ENCODE measurements at places on chromosomes 7 and 10. TPM values are rescaled to one million over a fixed set of nuclear protein-coding genes. Genes with fewer than 3 reads are reported as not detected.

- no peaks in the 10 kb centered on the region for H3K36me3 ChIP-seq
- H3K4me1 ChIP-seq, result peaks cover 10% of the 10 kb centered on the region
- H3K27ac ChIP-seq, result no peak overlapping the region
- H3K27me3 ChIP-seq, result peaks cover 10% of the 10 kb centered on the region
Observed at GRCh38 chr7:154911862-154912455, 91.0 kb downstream of the PAXIP1 start.

DNA sequence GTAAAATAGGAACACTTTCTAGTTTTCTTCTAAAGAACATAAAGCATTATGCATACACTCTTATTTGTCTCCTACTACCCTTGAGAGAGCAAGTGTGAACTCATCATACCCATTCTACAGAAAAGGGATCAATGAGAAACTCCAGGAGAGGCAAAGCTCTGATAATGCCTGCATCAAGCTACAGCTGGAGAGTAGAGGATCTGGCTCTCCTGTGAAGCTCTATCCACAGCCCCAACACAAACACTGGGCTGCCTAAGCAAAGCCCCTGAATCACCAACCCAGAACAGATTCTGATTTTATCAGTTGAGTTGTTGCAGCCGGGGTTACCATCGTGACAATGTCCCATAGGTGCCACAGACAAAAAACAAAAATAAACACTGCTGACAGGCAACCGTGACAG, 74.9 kb downstream of the NUDCD3 start:
- no peak overlapping the region for H3K27ac ChIP-seq
- H3K36me3 ChIP-seq, result peaks cover 34% of the 10 kb centered on the region
- no peaks in the 10 kb centered on the region for H3K4me1 ChIP-seq
- H3K4me3 ChIP-seq, result no peak overlapping the region
- no peak for DNase-seq

GRCh38 chr7:28126410-28127041, 54.1 kb downstream of the JAZF1 start:
- no peak overlapping the region for H3K27ac ChIP-seq
- H3K36me3 ChIP-seq, result no peaks in the 10 kb centered on the region
- no peak overlapping the region for H3K4me3 ChIP-seq
- no peaks in the 10 kb centered on the region for H3K27me3 ChIP-seq
- peaks cover 39% of the 10 kb centered on the region for H3K4me1 ChIP-seq
- no peak for DNase-seq

GRCh38 chr7:29424984-29425309, 138.7 kb upstream of the PRR15 start:
- no peak for DNase-seq
- H3K4me3 ChIP-seq, result no peak overlapping the region
- no peak overlapping the region for H3K27ac ChIP-seq

DNA sequence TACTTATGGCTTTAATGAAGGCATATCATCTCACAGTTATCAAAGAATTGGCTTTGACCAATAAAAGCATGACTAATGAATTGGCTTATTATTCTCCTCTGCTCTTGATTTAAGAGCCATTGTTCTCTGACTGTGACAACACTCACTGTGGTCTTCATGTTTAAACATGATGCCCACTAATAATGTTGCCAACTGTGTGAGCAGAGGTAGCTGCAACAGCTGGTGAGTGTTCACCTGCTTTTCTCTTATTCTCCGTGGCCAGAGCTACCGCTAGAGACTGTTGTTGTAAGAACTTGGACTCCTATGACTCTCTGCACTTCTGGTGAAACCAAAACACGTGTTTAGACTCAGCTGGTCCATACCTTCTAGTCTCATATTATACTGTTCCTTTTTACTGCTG, 335.9 kb downstream of the XPNPEP1 start:
- H3K27me3 ChIP-seq, result no peaks in the 10 kb centered on the region
- H3K4me1 ChIP-seq, result no peaks in the 10 kb centered on the region
- H3K36me3 ChIP-seq, result no peaks in the 10 kb centered on the region
- no peak overlapping the region for H3K4me3 ChIP-seq

GRCh38 chr10:69715899-69716606, 85.7 kb upstream of the COL13A1 start:
- H3K27me3 ChIP-seq, result no peaks in the 10 kb centered on the region
- no peaks in the 10 kb centered on the region for H3K4me1 ChIP-seq
- DNase-seq, result no peak
- no peaks in the 10 kb centered on the region for H3K36me3 ChIP-seq

- no peak overlapping the region for H3K4me3 ChIP-seq
- no peak overlapping the region for H3K27ac ChIP-seq
- H3K36me3 ChIP-seq, result peaks cover 3% of the 10 kb centered on the region
- H3K27me3 ChIP-seq, result no peaks in the 10 kb centered on the region
- no peak for DNase-seq
Observed at GRCh38 chr7:105021352-105021751, 7.3 kb downstream of the KMT2E start.

GRCh38 chr7:26376175-26376917, 84.7 kb downstream of the SNX10 start:
- no peaks in the 10 kb centered on the region for H3K36me3 ChIP-seq
- H3K27ac ChIP-seq, result no peak overlapping the region
- peaks cover 6% of the 10 kb centered on the region for H3K27me3 ChIP-seq
- DNase-seq, result no peak
- peak overlapping the region; percentile 58 for H3K4me3 ChIP-seq

DNA sequence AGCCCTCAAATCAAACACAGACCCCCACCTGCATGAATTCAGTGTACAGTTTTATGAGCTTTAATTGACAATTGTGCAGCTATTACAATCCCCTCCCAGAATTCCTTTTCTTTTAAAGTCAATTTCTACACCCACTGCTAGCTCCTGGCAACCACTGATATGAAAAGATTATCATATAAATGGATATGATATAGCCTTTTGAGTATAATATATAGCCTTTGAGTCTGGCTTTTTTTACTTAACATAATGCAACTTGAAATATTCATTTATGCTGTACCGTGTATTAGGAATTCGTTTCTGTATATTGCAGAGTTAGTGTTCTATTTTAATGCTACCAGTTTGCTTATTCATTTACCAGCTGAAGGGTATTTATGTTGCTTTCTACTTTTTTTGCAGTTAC, 127.7 kb downstream of the CCSER2 start:
- H3K27ac ChIP-seq, result no peak overlapping the region
- H3K4me3 ChIP-seq, result no peak overlapping the region
- DNase-seq, result no peak
- no peaks in the 10 kb centered on the region for H3K27me3 ChIP-seq

LRRC17 gene
- total RNA-seq, result 0.22 TPM

DNA sequence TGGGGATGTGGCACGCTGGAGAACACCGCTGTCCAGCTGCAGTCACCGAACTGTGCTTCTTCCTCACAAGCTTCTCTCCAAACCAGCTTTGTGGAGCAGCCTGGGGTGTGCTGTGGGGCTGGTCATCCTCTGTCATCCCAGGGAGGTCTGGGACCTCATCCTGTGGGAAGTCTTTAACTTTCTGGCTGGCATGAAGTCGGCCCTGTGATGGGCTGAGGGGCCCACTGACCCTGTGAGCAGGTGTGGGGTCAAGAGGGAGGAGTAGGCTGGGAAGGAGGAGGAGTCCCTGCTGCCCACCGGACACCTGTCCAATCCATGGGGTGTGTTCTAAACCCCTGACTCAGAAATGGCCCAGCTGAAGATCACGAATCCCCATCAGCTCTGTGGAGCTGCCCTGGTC, 136.2 kb upstream of the SHH start:
- no peaks in the 10 kb centered on the region for H3K36me3 ChIP-seq
- DNase-seq, result no peak

DNA sequence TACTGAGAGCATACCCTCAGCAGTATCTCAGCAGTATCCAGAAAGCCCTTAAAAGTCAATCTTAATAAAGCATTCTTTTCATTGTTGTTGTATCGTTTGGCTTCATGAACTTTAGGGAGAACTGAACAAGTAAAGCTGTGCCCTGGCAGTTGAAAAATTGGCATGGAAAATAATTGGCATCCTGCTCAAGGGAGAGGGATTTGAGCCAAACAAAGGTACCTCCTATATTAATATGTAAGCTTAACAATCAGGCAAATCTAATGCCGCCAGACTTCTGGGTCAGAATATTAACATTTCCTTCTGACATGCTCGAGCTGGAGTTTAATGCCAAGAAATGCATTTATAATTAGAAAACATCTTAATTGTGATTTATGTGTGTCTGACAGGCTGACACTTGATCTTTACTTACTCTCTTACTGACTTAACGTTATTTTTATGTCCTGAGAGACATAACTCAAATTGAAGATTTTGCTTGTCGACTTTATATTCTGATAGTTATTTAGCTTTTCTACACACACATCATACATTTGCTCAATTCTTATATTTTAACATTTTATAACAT, 42.1 kb upstream of the PCDH15 start:
- H3K4me1 ChIP-seq, result no peaks in the 10 kb centered on the region
- H3K36me3 ChIP-seq, result no peaks in the 10 kb centered on the region
- H3K27me3 ChIP-seq, result no peaks in the 10 kb centered on the region
- no peak overlapping the region for H3K4me3 ChIP-seq
- DNase-seq, result no peak
- H3K27ac ChIP-seq, result no peak overlapping the region

- no peak for DNase-seq
- no peak overlapping the region for H3K4me3 ChIP-seq
Observed at GRCh38 chr10:102831322-102832071, 5.7 kb downstream of the CYP17A1 start.

BTRC gene
- total RNA-seq, result 13.2 TPM

CRPPA gene
- total RNA-seq, result 1.1 TPM

DNA sequence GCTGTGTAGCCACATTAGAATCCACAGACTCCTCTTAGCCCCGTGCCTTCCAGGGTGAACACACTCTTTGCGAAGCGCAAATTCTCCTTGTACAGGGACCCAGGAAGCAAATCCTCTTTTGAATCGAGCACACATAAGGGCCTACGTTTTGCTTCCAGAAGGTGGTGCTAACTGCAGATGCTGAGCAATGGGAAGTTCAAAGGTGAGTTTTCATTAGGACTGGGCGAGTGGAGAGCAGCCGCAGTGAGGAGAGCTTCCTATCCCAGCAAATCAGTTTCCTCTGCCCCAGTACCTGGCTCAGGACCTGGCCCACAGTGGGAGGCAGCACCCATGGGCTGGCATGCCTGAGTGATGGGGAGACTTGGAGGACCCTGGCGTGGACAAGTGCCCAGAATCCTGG, 23.5 kb upstream of the GPR26 start:
- no peaks in the 10 kb centered on the region for H3K4me1 ChIP-seq
- H3K27me3 ChIP-seq, result peaks cover 14% of the 10 kb centered on the region
- no peaks in the 10 kb centered on the region for H3K36me3 ChIP-seq
- DNase-seq, result no peak
- H3K4me3 ChIP-seq, result no peak overlapping the region
- no peak overlapping the region for H3K27ac ChIP-seq

CLCN1 gene
- total RNA-seq, result not detected

CXCL12 gene
- not detected for total RNA-seq

DNA sequence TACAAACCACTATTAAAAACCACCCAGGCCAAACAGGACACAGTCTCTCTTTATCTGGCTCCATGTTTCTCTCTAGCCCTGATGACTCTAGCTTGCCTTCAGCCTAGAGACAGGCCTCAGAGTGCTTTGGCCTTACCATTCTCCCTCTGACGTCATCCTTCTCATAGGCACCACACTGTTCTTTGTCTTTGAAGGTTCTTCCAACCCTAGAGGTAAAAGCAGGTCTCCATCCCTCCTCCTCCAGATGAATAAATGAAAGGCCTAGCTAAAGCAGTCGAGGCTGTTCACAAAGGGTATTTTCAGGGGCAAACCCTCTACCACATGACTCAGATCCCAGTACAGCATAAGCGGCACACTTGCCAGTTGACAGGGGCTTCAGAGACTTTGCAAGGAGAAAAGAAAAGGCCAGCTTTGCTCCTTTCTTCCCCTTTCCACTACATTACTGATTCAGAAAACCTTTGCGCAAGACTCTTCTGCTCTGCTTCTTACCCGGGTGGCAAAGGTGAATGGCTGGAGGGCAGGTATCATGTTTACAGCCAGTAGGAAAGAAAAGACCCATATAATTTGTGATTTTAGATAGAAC, 14.8 kb downstream of the NFE2L3 start:
- peak overlapping the region; percentile 39 for H3K27ac ChIP-seq
- no peak overlapping the region for H3K4me3 ChIP-seq
- H3K27me3 ChIP-seq, result no peaks in the 10 kb centered on the region
- peaks cover 20% of the 10 kb centered on the region for H3K4me1 ChIP-seq

GRCh38 chr10:117455346-117455745, 80.1 kb upstream of the PDZD8 start:
- H3K27me3 ChIP-seq, result no peaks in the 10 kb centered on the region
- no peaks in the 10 kb centered on the region for H3K4me1 ChIP-seq
- no peak for DNase-seq
- H3K27ac ChIP-seq, result no peak overlapping the region
- no peaks in the 10 kb centered on the region for H3K36me3 ChIP-seq
- no peak overlapping the region for H3K4me3 ChIP-seq

DNA sequence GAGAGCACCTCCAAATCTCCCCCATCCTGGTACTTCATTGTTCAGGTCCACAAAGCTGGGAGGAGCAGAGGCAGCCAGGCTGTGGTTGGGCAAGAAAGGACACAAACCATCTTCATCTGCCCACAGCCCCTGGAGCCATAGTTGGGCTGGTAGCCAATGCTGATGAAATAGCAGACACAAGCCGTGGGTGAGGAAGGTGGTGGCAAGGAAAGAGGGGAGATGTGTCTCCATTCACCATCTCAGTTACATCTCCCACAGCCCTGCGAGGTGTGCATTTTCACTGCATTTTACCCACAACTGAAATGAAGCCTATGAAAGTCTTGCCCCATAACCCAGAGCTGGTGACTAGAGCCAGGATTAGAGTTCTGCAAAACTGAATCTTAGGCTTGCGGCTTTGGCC, 35.0 kb downstream of the PIK3AP1 start:
- H3K27me3 ChIP-seq, result no peaks in the 10 kb centered on the region
- H3K4me1 ChIP-seq, result peaks cover 3% of the 10 kb centered on the region
- DNase-seq, result no peak
- H3K36me3 ChIP-seq, result no peaks in the 10 kb centered on the region

DNA sequence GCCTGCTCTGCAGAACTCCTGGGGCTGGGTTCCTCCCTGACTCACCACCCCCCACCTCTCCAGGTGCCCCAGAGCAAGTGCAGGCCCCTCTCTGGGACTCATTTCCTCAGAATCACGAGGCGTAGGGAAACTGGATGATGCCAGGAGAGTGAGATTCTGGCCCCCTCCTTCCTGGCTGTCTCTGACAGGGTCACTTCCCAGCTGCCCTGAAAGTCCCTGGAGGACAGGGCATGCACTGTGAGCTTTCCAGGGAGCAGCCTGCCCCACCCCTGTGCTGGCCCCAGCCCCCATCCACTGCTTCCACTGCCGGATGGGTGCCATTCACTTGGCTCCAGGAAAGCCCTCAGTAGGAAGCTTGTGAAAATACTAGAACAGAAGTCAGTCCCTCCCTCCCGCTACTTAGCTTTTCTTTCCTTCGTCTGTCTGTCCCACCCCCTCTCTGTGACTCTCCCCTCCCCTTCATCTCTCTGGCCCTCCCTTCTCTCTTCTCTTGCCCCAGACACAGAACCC, 10.4 kb downstream of the TACR2 start:
- H3K27ac ChIP-seq, result no peak overlapping the region
- H3K4me1 ChIP-seq, result peaks cover 21% of the 10 kb centered on the region
- peaks cover 24% of the 10 kb centered on the region for H3K36me3 ChIP-seq
- no peak overlapping the region for H3K4me3 ChIP-seq
